NCI-H460 (cell line): ENCODE measurements at places on chromosomes 6 and 20.

DNA sequence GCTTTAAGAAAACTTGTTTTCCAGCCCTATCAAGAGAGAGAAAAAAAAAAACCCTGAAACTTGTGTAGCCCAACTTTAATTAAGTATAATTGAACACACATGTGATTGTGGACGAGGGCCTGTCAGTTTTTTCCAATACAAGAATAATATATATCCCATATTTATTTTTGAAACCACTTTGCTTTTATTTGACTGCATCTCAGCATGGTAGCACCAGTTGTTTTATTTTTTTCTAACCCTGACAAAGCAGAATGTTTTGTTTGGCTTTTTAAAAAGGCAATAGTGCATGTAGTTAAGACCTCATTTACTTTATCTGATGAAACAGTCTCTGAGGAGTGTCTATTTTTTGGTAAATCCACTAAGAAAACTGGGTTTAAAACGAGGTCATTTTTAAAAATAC lies 257.7 kb downstream of the CDKAL1 start:
- DNase-seq, result no peak

DNA sequence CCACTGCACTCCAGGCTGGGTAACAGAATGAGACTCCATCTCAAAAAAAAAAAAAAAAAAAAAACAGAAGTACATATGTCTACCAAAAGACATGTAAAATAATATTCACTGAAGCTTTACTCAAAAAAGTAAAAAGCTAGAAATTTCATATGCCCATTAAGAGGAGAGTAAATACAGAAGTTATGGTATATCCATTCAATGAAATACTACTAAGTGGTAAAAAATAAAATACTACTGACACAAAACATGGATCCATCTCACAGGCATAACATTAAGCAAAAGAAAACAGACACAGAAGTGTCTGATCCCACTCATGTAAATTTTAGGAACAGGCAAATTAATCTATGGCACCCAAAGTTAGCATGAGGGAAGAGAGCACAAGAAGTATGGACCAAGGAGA lies 52.6 kb downstream of the TASP1 start:
- no peak for DNase-seq

DNA sequence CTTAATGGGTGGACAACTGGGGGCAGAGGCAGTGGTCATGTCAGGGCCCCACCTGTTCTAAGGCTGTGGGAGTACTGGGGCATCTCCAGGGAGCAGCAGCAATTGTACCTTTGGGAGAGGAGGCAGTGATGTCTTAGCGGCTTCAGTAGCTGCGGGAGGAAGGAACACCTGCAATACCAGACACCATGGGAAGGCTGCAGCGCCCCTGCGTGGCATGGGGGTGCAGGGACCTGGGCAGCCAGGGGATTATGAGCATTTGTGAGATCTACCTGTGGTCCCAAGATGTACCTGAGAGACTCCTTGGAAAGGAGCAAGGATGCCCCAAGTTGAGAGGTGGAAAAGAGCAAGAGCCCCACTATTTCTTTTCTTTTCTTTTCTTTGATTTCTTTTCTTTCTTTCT lies 112.1 kb upstream of the GPR6 start:
- no peak for DNase-seq

GRCh38 chr6:105364243-105364642 lies 38.6 kb downstream of the PREP start:
- DNase-seq, result no peak

DNA sequence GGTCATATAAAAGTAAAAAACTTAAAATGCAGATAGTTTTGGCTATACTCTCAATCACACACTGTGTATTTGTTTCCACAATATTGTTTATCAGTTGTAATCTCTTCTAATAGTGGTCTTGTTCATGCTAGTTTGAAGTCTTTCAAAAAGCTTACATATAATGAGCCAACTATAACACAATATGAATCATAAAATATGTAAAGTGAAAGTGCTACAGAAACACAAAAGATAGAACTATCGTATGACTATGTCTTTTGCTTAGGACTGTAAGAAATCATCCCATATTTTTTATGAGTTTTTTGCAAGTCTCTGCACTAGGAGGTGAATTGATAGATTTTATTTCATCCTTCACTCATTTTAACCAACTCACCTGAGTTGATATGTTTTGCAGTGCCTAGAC lies 136.0 kb downstream of the MMUT start:
- DNase-seq, result no peak

DNA sequence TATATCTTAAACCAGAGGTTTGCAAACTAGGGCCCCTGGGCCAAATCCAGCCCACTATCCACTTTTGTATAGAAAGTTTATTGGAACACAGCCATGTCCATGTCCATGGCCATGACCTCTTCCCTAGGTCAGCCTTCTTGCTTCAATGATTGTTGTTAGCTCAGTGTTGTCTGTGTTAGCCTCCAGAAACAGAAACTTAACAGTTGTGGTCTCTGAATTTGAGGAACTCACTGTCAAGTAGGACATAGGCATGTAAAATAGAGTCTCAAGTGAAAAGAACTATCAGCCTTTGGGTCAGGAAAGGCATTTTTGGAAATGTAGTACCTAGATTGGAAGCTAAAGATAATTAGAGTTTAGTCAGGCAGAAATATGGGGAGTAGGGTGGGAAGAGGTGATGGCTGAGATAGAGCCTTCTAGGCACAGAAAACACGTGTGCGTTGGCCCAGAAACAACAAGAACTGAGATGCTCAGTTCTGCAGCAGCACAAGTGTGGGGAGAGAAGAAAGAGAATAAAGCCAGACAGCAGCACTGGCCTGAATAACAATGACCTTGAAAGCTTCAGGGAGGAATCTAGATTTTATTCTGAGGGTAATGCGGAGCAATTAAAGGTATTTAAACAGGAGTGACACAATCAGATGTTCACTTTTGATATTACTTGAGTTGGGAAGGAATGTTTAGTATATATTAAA lies 87.0 kb upstream of the OLIG3 start:
- DNase-seq, result no peak

- no peak for DNase-seq
Observed at GRCh38 chr6:63371104-63371715, 51.4 kb upstream of the LGSN start.

DNA sequence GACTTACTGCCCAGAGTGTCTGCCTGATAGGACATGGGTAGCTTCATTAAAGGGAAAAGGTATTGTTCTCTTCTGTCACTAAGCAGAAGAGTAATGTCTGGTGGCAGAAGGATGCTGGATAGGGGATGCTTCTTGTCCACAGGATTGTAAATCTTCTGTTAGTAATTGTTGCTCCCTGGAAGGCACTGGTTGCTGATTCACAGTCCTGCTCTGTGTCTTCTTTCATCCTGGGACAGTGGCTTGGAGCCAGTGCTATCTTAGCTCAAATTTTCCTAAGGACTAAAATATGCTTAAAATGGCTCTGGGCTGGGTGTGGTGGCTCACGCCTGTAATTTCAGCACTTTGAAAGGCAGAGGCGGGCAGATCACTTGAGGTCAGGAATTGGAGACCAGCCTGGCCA lies 48.0 kb downstream of the SYTL3 start:
- DNase-seq, result no peak

- no peak for DNase-seq
Observed at GRCh38 chr20:63687419-63688178, 8.9 kb upstream of the TNFRSF6B start.

- no peak for DNase-seq
Observed at GRCh38 chr20:39861381-39861780, 827.7 kb downstream of the MAFB start.

GRCh38 chr20:43751167-43752050 lies 24.6 kb upstream of the GTSF1L start:
- no peak for DNase-seq

DNA sequence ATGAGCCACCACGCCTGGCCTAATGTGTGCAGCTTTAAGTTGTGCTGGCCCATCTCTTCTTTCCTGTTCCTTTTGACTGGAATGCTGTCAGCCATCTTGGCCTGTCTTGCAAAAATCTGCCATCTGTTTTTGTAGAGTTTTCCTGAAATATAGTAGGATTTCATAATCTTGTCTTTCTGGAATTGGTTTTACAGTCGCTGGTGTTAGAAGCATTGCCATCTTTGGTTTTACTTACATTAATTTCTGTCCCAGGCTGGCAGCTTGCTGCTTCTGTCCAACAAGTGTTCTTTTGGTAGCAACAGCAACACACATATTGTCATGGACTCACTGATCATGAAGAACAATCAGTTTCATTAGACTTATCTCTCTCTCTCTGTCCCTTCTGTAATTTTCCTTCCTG lies 29.1 kb upstream of the TULP1 start:
- no peak for DNase-seq

- DNase-seq, result no peak
Observed at GRCh38 chr6:9948678-9949077, 466.2 kb downstream of the TFAP2A start.

GRCh38 chr6:142953373-142954273 lies 8.6 kb upstream of the HIVEP2 start:
- no peak for DNase-seq

GRCh38 chr6:152127432-152128165 lies 320.1 kb downstream of the ESR1 start:
- no peak for DNase-seq

GRCh38 chr6:38973178-38974057 lies 75.2 kb upstream of the GLP1R start:
- DNase-seq, result peak; percentile 40

GRCh38 chr6:128150376-128150775 lies 249.5 kb upstream of the THEMIS start:
- no peak for DNase-seq

DNA sequence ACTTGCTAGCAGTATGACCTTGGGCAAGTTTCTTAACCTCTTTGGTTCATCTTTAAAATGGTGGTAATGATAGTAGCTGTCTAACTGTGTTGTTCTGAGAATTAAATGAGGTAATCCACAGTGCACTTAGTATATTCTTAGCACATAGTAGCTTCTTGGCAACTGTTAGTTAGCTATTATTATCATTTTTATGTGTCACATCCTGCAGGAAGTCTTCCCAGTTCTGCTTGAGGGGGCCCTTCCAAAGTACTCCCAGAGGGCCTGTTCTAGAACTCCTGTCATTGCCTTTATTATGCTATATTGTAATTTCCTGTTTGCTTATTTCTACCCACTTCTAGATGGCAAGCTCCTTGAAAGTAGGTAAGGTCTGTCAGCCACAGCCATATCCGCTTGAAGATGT lies 30.6 kb downstream of the ANKS1A start:
- no peak for DNase-seq

GRCh38 chr6:160132297-160132637 lies 10.7 kb downstream of the SLC22A1 start:
- DNase-seq, result no peak

DNA sequence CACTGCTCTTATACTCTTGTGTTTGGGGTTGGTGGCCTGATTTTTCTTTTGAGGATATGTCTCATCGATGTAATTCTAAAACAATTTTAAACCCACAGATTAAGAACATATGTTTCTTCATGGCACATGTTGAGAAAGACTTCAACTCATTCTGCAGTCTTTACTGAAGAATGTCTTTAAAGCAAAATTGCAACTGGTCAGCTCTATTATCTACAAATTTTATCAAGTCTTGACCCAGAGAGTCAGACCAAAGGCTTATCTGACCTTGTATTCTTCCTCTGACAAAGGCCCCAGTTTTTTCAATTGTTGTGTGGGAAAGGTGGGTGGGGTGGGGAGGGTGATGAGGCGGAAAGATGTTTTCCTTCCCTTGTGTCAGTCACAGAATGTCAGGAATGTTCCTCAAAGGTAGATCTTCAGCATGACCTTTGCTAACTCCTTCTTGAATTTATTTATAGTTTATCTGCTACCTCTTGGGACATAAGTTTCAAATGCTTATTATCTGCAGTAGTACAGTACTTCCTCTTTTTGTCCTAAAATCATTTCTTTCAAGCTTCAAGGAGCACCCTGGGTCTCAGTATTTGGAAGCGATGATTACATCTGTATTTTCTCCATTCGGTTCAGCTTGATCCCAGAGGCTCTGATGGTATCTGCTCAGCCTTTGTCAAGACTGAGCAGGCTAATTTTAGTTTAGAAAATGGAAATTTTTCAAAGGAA lies 63.2 kb upstream of the TIAM2 start:
- DNase-seq, result no peak

DNA sequence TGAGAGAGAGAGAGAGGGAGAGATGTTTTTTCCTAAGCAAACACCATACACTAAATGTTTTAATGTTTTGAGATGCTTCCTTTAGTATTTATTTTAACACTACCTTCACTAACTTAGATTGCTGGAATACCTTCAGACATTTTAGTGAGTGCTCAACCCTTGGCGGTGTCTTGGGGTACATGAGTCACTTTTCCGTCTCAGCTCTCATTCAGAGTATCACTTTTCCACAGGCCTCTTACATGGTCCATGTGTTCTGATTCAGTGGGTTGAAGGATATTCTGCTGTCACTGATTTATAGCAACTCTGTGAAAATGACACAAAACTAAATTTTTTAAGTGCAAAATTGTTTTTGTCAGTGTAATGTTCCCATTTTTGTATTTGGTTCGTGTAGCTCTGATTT lies 217.9 kb downstream of the CLVS2 start:
- DNase-seq, result no peak

- no peak for DNase-seq
Observed at GRCh38 chr20:13102694-13103093, 93.9 kb downstream of the SPTLC3 start.

DNA sequence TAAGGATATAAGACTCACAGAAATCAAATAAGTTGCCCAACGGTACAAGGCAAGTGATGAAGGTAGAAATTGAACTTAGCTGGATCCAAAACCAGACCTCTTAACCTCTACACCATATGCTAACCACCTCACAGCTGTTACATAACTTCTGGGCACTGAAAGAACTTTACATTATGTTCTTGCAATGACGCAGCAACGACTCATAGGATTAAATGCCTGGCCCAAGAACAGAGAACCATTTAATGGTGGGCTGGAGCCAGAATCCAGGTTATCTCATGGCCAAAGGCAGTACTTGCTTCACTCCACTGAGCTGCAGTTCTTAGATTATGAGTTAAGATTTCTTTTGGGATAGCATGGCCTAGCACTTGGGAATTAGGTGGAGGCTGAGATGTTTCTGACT lies 4.4 kb downstream of the TRMT6 start:
- DNase-seq, result no peak

- DNase-seq, result no peak
Observed at GRCh38 chr20:21380711-21381110, 16.6 kb downstream of the NKX2-4 start.

DNA sequence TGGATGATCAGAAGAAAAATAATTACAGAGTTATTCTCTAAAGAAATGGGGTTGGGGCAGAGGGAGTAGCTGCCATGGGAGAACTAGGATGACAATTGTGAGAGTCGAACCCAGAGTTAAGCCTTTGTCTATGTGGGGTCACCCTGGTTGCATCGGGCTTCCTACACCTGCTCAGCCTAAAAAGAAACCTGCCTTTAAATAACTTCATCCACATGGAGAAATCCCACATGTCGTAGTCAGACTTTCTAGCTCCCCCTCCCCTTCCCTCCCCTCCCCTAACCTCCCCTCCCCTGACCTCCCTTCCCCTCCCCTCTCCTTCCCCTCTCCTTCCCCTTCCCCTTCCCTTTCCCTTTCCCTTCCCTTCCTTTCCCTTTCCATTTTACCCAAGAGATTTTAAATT lies 14.7 kb downstream of the VIP start:
- DNase-seq, result no peak

DNA sequence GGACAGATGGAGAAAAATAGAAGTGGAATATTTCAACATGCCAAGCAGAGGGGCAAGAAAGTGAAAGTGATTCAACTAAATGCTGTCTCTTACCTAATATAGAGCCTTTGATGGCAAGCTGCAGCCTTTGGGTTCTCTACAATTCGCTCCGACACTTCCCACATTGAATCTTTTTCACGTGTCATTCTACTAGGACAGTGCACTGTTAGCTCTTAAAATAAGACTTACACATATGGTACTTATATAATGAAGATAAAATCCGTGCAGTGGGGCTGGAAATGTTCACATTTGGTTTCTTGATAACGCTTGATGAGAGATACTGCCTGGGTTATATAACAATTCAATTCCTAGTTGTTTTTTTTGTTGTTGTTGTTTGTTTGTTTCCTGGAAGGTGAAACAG lies 502.4 kb downstream of the LMBRD1 start:
- no peak for DNase-seq
